ENCODE measurements at places on chromosomes 1 and 21.

GRCh38 chr1:3660704-3661103, 8.4 kb downstream of the TP73 start:
- DNase-seq: no peak

GRCh38 chr1:47707503-47707902, 269.7 kb downstream of the FOXD2 start:
- no peak for DNase-seq

DNA sequence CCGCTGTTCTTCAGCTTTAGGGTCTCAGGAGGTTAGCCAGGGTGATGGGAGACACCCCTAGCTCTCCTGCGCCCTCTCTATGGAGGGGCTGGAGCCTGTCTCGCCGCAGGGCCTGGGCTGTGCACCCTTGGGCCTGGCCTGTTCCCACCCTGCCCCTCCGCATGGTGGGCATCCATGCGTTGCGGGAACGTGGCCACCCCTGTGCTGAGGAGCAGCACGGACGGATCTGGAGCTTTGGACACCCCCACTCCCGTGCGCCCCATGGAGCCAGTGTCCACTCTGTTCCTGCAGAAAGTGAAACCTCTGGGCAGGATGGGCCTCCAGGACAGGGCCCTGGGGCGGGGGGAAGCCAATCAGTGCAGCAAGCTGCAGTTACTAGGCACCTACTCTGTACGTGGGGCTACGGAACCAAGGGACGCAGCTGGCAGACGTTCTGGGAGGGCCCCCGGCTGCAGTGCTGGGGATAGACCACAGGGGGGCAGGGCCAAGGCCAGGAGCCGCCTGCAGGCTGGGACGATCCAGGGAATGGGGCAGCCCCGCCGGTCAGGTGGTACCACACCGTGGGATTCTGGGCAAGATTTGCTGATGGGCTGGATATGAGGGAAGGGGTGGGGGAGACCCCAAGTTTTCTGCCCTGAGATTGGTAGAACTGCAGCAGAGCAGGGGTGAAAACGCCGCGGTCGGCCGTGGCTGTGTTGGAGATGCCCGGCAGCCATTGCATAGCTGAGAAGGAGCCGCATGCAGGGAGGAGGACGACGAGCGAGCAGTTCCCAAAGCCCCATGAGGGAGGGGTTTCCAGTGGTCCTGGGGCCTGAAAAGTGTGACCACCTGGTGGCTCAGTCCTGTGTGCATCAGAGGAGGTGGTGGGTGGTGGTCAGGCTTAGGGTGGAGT, 43.3 kb downstream of the TP73 start:
- DNase-seq: no peak

- no peak for DNase-seq
Measured at GRCh38 chr1:115299266-115299665, 38.8 kb downstream of the NGF start.

DNA sequence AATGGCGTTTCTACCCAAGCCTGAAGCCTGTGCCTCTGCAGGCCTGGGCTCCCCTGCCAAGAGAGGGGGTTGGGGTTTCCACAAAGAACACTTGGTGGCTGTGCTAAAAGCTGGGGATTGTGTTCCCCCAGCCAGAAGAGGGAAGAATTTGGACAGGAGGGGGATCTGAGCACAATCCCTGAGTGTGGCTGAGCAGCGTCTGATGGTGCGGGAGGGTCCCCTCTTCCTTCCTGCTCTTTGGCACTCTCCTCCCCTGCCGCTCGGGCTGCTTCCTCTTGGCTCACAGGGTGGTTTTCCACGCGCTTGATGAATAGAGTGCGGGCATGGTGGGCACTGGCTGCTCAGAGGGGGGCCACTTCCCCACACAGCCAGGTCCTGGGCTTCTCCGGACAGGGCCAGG, 3.7 kb downstream of the GPR37L1 start:
- DNase-seq: no peak

GRCh38 chr1:48202030-48202752, 20.3 kb upstream of the SLC5A9 start:
- DNase-seq: peak; percentile 84

DNA sequence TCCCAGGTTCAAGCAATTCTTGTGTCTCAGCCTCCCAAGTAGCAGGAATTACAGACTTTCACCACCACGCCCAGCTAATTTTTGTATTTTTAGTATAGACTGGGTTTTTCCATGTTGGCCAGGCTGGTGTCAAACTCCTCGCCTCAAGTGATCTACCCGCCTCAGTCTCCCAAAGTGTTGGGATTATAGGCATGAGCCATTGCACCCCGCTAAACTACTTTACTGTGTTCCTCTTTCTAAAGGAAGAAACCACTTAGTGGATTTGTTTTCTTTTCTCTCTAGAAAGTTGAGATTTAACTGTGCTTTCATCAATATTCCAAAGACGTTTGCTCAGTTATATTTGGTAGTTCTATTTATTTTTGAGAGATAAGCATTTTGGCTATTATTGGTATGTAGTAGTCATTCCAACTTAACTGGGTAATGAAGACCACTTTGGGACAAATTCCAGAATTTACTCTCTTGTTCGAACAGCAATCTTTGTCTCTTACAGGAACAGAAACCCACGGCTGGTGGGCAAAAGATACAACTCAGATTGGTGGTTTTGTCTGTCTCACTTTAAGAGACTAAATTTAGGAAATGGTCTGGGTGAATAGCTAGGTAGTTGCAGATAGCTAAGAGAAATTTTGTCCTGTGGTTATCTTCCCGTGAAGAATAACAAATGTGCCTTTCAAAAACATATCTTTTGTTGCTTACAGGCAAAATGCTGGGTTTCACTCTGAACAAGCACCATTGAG, 103.5 kb upstream of the CD55 start:
- no peak for DNase-seq

DNA sequence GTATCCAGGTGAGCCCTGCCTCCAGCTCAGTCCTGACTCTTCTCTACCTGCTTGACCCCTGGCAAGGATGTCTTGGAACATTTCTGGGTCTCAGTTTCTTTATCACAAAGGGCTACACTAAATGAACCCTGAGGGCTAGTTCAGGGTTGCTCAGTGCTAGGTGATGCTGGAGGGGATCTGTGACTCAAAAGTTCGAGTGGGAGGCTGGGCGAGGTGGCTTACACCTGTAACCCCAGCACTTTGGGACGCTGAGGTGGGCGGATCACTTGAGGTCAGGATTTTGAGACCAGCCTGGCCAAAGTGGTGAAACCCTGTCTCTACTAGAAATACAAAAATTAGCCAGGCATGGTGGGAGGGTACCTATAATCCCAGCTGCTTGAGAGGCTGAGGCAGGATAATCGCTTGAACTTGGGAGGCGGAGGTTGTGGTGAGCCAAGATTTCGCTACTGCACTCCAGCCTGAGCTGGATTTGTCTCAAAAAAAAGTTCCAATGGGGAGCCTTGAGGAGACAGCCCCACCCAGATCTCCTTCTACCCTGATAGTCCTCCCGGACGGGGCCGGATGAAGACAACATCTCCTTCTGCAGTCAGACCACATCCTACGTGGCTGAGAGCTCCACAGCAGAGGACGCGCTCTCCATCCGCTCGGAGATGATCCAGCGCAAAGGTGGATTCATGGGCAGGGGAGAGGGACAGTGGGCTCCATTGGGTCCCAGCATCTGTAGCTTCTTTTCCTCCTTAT, 48.9 kb downstream of the YARS1 start:
- no peak for DNase-seq

DNA sequence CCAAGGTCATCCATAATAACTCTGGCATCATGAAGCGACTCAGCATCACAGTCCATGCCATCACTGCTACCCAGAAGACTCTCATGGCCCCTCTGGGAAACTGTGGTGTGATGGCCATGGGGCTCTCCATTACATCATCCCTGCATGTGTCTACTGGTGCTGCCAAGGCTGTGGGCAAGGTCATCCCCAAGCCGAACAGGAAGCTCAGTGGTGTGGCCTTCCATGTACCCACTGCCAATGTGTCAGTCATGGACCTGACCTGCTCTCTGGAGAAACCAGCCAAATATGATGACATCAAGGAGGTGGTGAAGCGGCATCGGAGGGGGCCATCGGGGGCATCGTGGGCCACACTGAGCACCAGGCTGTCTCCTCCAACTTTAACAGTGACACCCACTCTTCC, 65.1 kb upstream of the ARHGAP29 start:
- no peak for DNase-seq

GRCh38 chr1:212975111-212975918, 25.0 kb downstream of the VASH2 start:
- DNase-seq: no peak

DNA sequence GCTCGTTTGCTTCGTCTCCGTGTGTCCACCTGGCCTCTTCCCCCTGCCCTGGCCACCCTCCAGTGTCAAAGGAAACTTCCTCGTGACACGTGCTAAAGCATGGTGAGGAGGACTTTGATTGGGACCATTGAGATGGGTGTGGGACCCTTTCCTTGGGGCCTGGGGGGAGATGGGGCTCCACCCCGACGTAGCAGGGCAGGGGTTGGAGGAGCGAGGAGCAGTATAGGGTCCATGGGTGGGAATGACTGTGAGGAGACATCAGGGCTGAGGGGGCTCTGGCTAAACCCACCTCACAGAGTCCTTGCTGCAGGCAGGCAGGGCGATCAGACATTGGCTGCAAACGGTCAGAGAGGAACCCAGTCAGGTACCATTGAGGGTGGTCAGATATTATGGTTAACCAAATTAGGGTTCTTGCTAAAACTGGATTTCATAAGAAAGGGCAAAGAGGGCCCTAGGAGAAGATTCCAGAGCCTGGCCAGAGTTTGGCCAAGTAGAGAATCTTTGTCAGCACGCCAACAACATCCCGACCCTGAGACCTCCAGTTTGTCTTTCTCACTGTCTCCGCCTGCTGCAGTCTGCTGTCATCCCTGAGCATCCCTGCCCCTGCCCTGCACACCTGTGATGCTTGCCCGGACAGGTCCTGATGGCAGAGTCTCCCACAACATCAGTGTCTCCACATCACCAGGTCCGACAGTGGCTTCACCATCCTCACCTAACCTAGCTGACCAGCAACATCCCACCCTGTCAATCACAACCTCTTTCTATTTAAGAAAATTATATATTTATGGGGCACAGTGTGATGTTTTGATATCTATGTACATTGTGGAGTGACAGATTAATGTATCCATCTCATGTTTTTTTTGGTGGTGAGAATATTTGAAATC, 8.0 kb downstream of the RNF187 start:
- no peak for DNase-seq

Data from Right ventricle myocardium inferior (tissue), 1 donor.